ENCODE measurements at places on chromosomes 6 and 20.

- no peak for DNase-seq
Observed at GRCh38 chr6:95545226-95545625, 32.1 kb upstream of the MANEA start.

DNA sequence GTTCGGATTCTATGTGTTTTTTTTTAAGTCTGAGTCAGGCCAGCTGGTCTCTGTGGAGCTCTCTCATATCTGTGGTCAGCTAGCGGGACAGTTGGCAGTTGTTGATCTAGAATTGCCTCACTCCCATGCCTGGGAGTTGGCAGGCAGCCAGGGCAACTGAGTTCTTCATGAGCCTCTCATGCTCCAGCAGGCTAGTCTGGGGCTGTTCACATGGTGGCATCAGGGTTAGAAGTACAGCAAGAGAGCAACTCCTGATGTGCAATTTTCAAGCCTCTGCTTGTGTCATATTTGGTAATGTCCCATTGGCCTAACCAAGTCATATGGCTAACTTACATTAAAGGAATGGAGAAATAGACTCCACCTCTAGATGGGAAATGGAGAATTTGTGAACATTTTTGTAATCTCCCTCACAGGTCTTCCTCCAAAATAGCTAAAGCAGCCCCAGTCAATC, 6.7 kb upstream of the IFT52 start:
- no peak for DNase-seq

GRCh38 chr6:125904871-125905270, 51.7 kb upstream of the HINT3 start:
- peak; percentile 39 for DNase-seq

DNA sequence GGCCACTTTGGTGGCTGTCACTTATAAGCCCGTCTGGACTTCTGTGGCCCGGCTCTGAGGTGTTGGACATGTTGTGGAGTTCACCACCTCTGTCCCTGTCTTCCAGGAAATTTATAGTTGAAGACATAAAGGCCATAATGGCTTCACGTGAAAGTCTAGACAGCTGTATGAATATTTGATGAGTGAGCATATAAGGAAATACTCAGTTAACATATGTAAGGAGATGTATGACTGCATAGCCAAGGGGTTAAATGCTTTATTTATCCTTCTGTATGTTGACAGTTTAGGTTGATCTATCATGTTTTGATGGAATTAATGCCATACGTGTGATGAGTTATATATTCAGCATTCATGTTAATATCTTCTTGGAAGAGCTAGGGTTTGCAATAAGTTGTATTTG, 16.1 kb downstream of the HIVEP1 start:
- DNase-seq, result no peak

DNA sequence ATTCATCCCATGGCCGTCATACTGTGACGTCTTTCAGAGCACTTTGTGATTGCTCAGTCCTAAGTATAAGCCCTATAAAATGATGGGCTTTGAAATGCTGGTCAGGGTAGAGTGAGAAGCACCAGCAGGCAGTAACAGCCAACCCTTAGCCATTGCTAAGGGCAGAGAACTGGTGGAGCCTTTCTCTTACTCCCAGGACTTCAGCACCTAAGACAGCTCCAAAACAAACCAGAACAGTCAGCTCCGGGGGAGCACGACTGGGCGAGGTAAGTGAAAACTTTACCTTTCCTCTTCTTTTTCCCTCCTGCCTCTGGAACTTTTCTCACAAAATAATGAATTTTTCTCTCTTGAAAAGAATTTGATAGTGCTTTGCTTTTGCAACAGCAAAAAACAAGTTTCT, at the start of gene VIP:
TSS of gene VIP (plus strand) at position 104 of the 400 bp plus-strand sequence. CDS start 1,381 bp downstream, outside the sequence.
- no peak for DNase-seq

DNA sequence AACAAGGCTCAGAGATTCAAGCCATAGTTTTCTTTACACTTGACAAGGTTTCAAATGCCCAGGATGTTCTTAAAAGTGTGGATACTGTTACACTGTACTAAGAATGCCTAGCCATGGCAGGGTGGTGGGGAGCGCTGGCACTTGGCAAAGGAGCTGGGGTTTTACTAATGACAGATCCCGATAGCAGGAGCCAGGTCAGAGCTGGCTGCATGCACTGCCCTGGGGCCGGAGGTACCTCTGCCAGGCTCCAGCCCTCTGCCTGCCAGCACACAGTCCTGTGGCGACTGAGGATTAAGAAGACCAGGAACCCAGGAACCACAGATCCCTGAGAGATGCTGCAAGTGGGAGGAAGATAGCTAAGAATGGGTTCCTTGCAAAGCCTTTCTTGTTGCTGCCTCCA, 260.3 kb downstream of the ALDH8A1 start:
- no peak for DNase-seq

DNA sequence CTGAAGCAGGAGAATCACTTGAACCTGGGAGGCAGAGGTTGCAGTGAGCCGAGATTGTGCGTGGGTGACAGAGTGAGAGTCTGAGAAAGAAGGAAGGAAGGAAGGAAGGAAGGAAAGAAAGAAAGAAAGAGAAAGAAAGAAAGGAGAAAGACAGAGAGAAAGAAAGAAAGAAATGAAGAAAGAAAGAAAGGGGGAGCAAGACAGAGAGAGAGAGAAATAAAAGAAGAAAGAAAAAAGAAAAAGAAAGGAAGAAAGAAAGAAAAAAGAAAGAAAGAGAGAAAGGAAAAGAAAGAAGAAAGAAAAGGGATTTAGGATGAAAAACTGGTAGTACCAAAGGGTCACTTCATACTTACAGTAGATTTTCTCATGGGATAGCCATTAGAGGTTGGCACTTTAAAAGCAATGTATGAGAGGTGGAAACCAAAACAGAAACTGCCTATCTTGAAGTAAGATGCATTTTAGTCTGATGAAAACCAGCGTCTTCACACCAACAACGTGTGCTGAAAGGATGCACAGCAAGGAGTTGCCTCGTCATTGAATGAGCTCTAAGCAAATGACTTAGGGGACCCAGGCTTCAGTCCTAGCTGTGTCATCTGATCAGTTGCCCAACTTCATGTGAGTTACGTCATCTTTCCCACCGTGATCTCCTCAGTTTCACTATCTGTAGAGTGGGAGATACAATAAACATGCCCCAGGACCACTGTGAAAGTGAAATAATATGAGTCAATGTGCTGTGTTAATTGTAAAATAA, 133.9 kb upstream of the NEDD9 start:
- no peak for DNase-seq

- no peak for DNase-seq
Observed at GRCh38 chr6:141809901-141810300, 322.8 kb upstream of the GJE1 start.

DNA sequence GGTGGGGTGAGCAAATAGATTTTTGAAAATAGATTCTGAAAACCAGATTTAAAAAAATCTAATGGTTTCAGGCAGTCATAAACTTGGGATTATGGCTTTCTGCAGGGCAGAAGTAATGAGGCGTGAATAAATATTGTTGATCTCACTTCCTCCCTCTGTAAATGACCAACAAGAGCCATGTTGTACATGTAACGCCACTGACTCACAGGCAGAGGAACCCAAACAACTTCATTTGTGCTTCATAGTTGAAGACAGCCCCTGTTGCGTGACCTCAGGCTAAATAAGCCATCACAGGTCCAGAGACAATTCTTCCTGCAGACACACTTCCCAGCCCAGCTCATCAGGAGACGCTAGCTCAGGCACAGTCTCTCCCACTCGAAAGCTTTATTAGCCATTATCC, 59.1 kb upstream of the F13A1 start:
- DNase-seq, result no peak

DNA sequence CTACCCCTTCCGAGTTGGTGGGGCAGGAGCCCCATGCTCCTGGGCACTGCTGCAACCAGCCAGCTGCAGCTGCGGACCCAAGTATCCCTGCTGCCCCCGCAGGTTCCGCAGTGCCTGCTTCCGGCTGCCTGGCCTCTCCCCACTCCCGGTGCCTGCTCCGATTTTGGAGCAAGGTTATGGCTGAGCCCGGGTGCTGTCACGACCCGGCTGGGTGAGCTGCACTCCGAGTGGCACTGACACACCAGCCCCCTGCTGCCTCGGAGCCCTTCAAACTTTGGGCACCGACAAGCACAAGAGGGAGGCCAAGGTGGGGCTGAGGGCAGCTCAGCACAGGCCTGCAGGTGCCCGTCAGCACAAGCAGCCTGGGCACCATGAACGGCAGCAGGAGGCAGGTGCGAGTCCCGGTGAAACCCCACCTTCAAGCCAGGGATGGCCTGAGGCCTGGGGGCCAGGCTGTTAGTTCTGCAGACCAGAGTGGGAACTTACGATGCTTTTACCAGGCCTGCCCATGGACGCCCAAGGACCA, 25.9 kb upstream of the HACE1 start:
- DNase-seq, result no peak

- DNase-seq, result peak; percentile 22
Observed at GRCh38 chr6:143449714-143450452, 612 bp downstream of the ADAT2 start.

DNA sequence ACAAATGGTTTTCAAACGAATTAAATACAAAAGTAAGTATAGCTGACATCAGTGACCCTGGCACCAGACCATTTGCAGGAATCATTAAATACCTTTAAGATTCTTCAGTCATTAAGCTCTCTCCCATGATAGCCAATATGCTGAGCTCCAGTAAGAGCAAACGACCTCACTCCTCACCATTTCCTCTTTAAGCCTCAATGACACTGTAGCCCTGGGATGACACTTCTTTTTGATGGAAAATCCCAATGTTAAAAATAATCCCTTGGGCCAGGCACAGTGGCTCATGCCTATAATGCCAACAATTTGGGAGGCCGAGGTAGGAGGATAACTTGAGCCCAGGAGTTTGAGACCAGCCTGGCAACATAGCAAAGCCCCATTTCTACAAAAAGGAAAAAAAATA, 3.3 kb upstream of the SGK1 start:
- DNase-seq, result no peak

- DNase-seq, result no peak
Observed at GRCh38 chr6:121383478-121383877, 49.2 kb upstream of the TBC1D32 start.

GRCh38 chr6:170063431-170063830, 227.4 kb downstream of the DLL1 start:
- no peak for DNase-seq

DNA sequence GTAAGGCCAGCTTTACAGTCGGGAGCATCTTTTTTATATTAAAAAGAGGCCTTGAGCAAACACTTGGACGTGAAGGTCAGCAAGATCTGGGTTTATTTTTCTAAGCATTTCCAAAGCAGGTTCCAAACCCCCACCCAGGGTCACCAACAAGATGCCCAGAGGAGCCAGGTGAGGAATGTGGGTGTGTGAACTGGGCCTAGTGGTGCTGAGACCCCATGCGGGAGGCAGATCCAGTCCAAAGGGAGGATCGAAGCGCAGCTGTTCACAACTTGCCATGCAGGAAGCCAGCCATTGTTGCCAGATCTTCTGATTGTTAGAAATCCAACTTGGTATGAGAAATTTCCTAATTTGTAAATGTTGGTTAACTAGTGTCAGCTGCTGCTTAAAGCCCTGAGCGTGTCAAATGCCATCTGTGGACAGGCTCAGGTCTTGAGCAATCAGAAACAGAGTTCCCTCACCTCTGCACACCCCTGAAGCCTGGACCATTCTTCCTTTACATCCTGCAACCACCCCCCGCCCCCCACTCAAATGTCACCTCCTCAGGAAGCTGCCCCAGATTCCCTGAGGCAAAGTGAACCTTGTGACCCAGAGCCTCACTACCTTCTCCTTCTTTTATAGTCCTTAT, 46.5 kb downstream of the NFATC2 start:
- DNase-seq, result no peak

GRCh38 chr20:9143926-9144325, 75.0 kb downstream of the PLCB4 start:
- no peak for DNase-seq

DNA sequence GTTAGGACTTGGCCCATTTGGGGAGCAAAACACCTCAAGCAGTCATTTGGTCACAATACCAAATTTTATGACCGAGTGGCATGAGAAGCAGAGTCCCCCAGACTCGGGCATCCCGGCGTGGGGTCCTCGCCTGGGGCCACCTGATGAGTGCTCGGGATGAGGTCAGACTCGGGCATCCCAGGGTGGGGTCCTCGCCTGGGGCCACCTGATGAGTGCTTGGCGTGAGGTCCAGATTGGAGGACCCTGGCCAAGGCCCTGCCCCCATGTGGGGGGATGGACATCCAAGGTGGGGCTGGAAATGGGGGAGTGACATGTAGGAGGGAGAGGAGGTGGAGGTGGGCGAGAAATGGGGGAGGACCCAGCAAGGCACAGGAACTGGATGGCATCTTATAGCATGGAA, 56.1 kb upstream of the CST7 start:
- no peak for DNase-seq

- no peak for DNase-seq
Observed at GRCh38 chr6:40719671-40720374, 132.7 kb upstream of the LRFN2 start.

DNA sequence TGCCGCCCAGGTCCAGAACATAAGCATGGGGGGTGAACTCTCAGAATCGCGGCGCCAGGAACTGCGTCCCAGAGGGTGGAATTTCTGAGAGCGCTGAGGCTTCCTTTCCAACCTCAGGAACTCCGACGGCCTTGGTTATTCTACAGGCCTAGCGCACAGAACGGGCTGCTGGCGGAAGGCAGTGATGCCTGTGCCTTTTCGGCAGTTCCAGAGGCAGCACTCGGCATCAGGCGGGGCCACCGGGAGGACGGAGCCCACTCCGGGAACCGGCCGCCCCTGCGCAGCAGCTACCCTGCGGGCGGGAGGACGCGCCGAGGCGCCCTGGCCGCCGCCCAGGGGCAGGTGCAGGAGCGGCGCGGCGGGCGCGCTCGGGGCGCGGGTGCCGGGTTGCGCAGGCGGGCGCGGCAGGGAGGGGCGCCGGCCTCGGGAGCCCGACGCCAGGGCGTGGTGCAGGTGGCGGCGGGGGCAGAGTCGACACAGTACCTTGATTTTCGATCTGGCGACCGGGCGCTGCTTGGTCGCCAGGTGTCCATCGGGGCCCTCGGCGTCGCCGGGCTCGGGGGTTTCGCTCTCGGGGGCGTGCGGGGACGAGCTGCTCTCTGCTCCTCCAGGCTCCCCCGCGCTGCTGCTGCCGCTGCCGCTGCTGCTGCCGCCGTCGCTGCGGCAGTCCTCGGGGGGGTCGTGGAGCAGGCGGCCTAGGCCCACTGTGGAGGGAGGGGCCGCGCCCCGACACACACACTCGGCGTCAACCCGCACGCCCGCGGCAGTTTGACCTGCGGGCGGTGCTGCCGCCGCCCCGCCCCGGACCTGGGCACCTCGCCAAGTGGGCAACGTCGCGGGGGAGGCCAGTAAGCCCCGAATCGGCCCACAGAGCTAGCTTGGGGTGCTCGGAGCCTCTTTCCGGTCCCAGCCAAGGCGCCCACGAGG, 1.3 kb downstream of the OVOL2 start:
- DNase-seq, result no peak

All from activated CD8-positive, alpha-beta memory T cell treated with anti-CD3 and anti-CD28 coated beads, Interleukin-2, amount 50 U/mL, for 4 hours (primary cell).